ENCODE measurements at places on chromosomes 6 and 20.
A peak's percentile ranks its signal among the peaks of the same experiment; 100 is the strongest.

GRCh38 chr6:80967609-80968008 is 784.9 kb downstream of the TENT5A start:
- H3K27ac ChIP-seq: no peak overlapping the region
- no peaks in the 10 kb centered on the region for H3K4me1 ChIP-seq
- DNase-seq: no peak

DNA sequence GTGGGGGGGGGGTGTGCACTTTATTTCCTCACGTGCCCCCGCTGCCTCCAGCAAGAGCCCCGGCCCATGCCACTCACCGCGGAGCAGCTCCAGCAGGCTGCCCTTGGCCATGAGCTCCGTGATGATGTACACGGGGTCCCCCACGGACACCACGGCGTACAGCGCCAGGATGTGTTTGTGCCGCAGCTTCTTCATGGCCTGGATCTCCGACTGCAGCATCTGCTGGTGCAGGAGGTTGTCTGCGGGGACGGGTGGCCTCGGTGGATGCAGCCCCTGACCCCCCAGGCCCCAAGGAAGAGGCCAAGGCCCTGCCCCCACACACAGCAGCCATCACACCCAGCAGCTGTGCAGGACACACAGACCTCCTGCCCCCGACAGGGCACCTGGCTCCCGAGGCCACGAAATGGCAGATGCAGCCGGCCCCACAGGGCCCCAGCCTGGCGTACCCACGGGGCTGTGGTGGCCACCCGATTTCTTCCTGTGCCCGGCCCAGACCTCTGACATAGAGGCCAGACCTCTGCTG is 4.7 kb downstream of the PTK6 start:
- no peaks in the 10 kb centered on the region for H3K36me3 ChIP-seq
- H3K27me3 ChIP-seq: no peaks in the 10 kb centered on the region
- H3K4me3 ChIP-seq: no peak overlapping the region
- H3K27ac ChIP-seq: no peak overlapping the region
- H3K4me1 ChIP-seq: no peaks in the 10 kb centered on the region
- DNase-seq: no peak

DNA sequence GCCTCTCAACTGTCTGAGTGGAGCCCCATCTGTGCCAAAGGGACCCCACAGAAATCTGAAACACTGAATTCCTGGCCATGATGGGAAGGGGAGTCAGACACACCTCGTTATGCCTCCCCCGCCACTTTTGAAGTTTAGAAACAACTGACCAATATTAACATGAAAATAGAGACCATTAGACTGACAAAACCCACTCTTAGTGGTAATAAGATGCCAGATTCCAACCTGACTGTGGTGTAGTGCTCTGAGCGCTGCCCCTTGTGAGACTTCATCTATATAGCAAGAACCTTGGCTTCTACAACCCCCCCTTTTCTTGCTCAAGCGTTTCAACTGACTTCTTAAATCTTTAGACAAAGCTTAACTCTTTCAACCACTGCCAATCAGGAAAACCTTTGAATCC is 46.1 kb upstream of the UNC93A start:
- H3K4me1 ChIP-seq: no peaks in the 10 kb centered on the region
- H3K36me3 ChIP-seq: no peaks in the 10 kb centered on the region
- no peak overlapping the region for H3K27ac ChIP-seq
- no peak overlapping the region for H3K4me3 ChIP-seq

GRCh38 chr6:11734861-11735613 is 43.6 kb downstream of the ADTRP start:
- H3K27ac ChIP-seq: no peak overlapping the region
- no peak overlapping the region for H3K4me3 ChIP-seq
- DNase-seq: no peak
- H3K36me3 ChIP-seq: peaks cover 12% of the 10 kb centered on the region

DNA sequence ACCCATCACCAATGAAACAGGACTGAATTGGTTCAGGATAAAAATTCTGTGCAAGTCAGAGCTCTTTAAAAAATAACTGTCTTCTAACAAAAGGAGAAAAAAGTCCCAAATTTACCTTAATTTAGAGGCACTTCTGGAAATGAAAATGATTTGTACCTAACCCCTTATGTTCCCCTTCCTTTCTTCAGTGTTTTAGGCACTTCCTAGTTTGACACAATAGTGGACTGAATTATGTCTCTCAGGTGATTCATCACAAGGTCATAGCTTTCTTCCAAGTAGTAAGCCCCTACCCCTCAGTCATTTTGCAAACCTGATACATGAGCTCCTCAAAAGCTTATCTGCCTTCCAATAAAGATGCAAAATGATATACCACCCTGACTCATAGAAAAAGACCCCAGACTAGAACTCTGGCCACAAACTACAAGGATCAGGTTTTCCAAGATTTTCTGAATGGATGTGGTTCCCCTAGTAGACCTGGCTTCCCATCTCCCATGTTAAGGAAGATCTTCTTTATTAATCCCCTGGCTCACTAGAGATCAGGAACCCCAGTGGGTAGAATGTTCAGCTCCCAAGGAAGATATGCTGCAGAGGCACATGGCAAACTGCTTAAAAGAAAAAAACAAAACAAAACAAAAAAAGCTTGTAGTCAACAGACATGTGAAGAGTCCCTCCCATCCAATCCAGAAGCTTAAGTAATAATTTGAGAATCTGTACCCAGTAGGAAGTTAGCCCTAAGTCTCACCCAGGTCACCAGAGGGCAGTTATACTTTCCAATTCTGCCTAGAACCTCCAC is 3.6 kb downstream of the PPP1R10 start:
- H3K27me3 ChIP-seq: no peaks in the 10 kb centered on the region
- H3K36me3 ChIP-seq: peaks cover 60% of the 10 kb centered on the region
- peak overlapping the region; percentile 95 for H3K4me3 ChIP-seq
- DNase-seq: no peak

DNA sequence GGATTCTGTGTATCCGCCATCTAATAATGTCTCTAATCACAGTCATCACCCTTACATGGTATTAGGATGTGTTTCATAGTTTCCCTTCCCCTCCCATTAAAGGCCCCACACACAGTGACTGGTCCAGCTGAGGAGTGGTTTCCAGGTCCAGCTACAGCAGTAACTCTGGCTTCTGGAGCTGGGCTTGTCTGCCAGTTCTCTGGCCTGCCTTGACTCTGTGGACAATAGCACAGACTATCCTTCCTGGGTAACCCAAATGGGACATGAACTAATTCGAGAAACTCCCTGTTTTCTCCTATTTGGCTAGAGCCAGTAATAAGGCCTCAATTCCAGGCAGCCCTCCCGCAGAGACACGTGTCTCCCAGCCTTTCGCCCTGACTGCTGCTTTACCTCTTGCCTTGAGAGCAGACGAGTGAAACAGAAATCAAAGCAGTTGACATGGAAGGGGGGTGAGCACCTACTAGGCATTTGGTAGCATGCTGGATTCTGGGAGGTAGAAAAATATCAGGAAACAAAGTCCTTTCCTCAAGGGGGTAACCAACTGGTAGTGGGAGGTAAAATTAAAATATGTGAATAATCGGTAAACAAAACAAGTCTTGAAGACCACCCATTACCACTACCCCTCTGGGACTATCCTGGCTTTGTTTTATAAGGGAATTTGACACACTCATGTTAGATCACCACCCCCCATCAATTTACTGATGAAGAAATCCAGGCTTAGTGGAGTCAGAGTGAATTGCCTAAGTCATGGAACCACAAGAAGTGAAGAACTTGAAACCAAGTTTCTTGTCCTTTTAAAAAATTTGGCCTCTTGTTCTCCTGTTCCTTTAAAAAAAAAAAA is 1.2 kb downstream of the TRAF3IP2 start:
- H3K27me3 ChIP-seq: no peaks in the 10 kb centered on the region
- DNase-seq: no peak
- H3K27ac ChIP-seq: peak overlapping the region; percentile 91
- peaks cover 6% of the 10 kb centered on the region for H3K36me3 ChIP-seq
